ENCODE measurements at places on chromosomes 7 and 10. TPM values are rescaled to one million over a fixed set of nuclear protein-coding genes. Genes with fewer than 3 reads are reported as not detected.

GRCh38 chr7:128404886-128405470, 4.8 kb downstream of the IMPDH1 start:
- no peak for DNase-seq

- DNase-seq = no peak
These were observed 5.1 kb upstream of the CYTH3 start for GRCh38 chr7:6277476-6277875.

The NPY gene
- total RNA-seq = not detected

The IL6 gene
- total RNA-seq = 0.85 TPM

DNA sequence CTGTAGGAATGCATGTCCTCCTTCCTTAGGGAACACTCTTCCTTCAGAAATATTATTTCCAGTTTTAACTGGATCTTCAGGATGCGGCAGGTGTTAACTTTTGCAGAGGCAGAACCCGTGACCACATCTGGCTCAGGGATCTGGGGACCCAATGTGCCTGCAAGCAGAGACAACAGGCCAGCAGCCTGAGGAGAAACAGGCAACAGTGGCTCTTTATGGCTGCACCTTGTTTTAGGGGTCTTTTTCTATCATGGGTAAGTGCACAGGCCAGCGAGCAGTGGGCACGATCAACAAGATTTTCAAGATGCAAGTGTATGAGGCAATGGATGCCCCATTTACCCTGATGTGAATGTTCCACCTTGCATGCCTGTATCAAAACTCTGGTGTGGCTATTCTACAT, 497.5 kb upstream of the KLF6 start:
- DNase-seq = no peak

DNA sequence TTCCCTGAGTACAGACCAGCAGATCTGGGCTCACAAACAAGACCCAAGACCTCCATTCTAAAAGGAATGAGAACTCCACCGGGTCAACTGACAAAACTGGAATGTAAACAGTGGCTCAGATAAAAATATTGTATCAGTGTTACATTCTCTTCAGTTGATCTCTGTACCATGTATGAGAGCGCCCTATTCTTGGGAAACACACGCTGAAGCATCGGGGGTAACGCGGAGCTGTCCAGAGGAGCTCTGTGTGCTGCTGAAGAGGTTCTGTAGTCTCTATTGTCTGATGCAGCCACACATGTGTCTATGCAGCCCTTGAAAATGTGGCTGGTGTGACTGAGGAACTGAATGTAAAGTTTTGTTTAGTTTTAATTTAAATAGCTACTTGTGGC, 39.7 kb downstream of the HIPK2 start:
- DNase-seq = no peak

The GGCT gene
- 84.9 TPM for total RNA-seq

- DNase-seq = no peak
These were observed 78.8 kb upstream of the LRRN3 start for GRCh38 chr7:111012149-111012548.

GRCh38 chr10:75272896-75273295, 37.1 kb upstream of the COMTD1 start:
- no peak for DNase-seq

All from H9 (cell line).